ENCODE measurements at places on chromosomes 3 and 15. TPM values are rescaled to one million over a fixed set of nuclear protein-coding genes. Genes with fewer than 3 reads are reported as not detected.

DNA sequence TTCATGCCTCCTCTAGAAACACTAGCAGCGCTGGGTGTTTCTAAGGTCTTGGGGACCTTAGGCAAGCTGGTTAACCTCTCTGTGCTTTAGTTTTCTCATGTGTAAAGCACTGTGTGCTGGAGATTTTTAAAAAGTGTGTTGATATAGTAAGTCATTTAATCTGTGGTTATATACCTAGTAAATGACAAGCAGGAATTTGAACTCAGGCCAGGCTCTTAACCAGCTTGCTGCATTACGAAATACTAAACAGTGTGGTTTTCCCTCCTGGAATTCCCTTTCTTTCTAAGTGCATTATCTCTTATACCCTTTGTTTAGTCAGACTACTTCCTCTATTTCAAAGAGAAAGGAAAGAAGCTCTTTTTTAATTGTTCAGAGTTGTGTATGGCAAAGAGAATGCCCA, 26.5 kb downstream of the NEO1 start:
- DNase-seq = no peak

- no peak for DNase-seq
These were observed 280.8 kb upstream of the LRRFIP2 start for GRCh38 chr3:37455181-37455580.

The RASGRP1 gene
- total RNA-seq = 208 TPM

DNA sequence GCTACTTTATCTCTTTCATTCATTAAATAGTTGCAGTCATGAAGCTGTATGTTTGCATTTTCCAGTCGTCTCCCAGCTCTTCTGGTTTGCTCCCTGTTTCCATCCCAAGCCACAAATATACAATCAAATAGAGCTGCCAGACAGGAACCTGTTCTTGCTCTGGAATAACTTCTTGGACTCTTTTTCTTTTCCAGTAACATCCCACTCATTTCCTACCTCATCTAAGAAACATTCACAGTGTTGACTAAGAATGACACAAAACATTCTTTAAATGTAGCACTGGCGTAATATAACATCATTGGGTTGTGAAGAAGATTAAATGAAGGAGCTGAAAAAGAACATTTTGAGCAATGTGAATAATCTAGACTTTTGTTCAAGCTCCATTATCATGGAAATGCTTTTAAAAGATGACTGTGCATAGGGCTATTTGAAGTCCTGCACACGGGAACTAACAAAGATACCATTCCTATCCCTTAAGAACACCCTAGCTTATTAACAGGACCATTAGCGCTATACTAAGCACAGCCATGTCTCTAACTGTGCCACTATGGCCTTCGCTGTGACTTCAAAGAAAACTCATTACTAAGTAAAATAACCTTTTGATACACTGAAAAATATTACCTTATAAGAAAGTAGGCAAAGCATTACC, 574.0 kb downstream of the NAALADL2 start:
- no peak for DNase-seq

DNA sequence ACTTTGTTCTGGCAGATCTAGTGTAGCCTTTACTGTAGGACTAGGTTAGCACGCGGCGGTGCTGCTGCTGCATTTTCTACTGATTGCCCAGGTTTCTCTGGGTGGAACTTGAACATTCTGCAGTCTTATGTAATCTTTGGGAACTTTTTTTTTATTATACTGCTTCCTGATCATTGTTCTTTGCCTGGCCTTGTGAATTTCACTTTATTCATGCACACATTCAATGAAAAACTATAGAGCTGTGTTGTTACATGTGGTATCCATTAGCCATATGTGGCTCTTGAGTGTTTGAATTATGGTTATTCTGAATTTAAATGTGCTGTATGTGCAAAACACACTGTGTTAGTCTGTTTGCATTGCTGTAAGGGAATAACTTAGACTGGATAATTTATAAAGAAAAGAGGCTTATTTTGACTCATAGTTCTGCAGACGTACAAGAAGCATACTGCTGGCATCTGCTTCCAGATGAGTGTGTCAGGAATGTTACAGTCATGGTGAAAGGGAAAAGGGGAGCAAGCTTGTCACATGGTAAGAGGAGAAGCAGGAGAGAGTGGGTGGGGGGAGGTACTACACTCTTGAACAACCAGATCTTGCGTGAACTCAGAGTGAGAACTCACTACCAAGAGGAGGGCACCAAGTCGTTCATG, 26.5 kb downstream of the MEF2A start:
- DNase-seq = no peak

The RAB6B gene
- 3.3 TPM for total RNA-seq

GRCh38 chr3:178895178-178895789, 176.3 kb downstream of the ZMAT3 start:
- no peak for DNase-seq

The ZMYND10 gene
- 3.2 TPM for total RNA-seq

GRCh38 chr15:67509918-67510317, 11.0 kb upstream of the C15orf61 start:
- no peak for DNase-seq

GRCh38 chr15:100205549-100206295, 136.1 kb downstream of the ADAMTS17 start:
- no peak for DNase-seq

GRCh38 chr3:196050597-196050996, 31.3 kb downstream of the TFRC start:
- DNase-seq = no peak

GRCh38 chr15:65822316-65822715, 30.2 kb upstream of the DENND4A start:
- DNase-seq = no peak

Measured in activated CD4-positive, alpha-beta memory T cell treated with anti-CD3 and anti-CD28 coated beads, Interleukin-2, amount 10 ng/mL, durations not matched to agents 7 days and 5 days (primary cell).